ENCODE measurements at places on chromosomes 4 and X. TPM values are rescaled to one million over a fixed set of nuclear protein-coding genes. Genes with fewer than 3 reads are reported as not detected.

- DNase-seq, result no peak
Observed at GRCh38 chr4:107906458-107907100, 24.8 kb upstream of the CYP2U1 start.

DNA sequence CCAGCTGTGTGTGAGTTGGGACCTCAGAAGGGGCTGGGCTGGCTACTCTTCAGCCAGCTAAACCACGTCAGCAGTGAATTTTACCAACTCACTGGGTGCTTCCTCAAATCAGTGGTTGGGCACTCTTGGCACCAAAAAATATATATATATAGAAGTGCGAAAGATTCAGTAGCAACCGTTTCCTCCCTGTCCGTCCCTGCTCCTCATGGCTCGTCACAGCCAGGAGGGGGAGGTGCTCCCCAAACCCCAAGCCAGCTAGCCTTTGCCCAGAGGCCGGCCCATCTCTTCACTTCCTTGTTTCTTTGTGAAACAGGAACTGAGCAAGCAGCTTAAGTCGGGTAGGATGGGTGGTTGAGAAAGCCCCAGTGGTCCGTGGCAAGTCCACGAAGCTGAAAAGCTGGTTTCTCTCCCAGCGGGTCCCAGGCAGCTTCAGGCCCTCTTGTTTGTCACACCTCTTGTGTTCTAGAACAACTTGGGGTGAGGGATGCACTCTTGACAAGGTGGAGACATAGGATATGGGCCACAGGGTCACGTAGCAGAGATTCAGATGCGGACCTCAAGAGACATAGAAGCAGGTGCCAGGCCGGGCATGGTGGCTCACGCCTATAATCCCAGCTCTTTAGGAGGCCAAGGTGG lies 6.8 kb upstream of the SASH3 start:
- DNase-seq, result peak; percentile 5

The UPF3B gene
- total RNA-seq, result 1.8 TPM

The SLC10A4 gene
- 1.8 TPM for total RNA-seq

DNA sequence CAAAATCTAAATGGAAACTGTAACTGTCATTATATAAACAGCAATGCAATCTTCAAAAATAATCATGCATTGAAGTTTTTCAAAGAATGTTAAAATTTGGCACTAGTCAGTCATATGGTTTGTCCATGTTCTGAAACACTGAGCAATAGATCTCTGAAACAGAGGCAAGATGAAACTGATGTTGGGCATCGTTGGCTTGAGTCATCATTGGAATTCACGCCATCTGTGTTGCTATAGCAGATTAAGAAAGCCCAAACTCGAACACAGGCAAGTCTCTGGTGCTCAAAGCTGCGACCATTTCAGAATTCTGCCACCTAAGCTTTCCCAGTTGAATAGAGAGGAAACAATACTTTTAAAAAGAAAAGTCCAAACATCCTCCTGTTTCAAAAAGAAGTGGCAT lies 114.1 kb upstream of the PPARGC1A start:
- DNase-seq, result no peak

DNA sequence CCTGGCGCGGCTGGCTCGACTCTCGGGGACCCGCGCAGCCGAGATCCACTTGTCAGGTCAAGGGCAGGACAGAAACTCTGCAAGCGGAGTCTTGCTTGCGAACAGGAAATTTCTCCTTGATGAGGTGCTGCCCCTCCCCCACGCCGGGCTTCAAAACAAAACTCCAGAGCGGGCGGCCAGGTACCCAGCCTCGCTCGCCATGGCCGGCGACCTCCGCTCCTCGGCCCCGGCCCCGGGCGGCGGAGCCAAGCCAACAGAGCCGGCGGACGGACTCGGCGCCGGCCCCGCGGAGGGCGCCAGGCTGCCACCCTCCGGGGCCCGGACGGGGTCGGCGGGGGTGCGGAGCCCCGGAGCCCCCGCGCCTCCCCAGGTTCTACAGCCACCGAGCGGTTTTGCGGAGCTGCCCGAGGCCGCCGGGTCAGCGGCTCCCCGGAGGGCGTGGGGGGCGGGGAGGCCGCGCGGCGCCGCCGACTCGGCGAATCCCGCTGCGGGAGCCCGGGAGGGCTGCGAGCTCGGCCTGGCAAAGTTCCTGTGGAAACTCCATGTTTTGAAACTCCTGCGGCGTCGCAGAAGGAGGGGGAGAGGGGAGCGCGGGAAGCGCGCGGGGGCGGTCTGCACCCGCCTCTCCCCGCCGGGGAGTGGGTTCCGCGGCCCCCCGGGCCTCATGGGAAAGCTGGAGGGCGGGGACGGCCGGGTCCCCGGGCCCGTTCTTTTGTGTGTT lies 11.7 kb upstream of the BCOR start:
- DNase-seq, result peak; percentile 66

The SSX2 gene
- total RNA-seq, result not detected

GRCh38 chr4:61580721-61581377 lies 380.7 kb downstream of the ADGRL3 start:
- no peak for DNase-seq

- peak; percentile 9 for DNase-seq
Observed at GRCh38 chrX:153411255-153411987, at the start of gene ZFP92. Gene ZFP92 (plus strand): TSS chrX:153411472. CDS start chrX:153418323, 6,851 bp downstream.

DNA sequence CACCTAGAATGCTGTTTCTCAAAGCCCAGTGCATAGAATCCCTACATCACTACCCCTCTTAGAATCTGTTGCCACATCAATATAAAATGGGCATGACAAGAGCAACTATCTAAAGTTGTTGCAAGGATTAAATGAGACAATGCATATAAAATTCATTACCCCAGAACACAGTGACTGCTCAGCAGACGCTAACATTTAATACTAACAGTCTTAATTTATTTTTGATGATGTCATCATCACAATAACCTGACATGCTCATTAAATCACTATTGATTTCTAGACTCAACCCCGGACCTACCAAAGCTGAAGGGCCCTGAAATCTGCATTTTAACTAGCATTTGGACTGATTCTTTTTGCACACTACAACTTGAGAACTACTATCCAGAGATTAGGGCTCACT lies 3.9 kb downstream of the ARSJ start:
- DNase-seq, result no peak

GRCh38 chr4:79913581-79913980 lies 159.4 kb downstream of the ANTXR2 start:
- no peak for DNase-seq

The TIMM17B gene
- total RNA-seq, result 36.7 TPM

Data from tongue (tissue), 3 donors.